ENCODE measurements at places on chromosomes 1 and 21.

DNA sequence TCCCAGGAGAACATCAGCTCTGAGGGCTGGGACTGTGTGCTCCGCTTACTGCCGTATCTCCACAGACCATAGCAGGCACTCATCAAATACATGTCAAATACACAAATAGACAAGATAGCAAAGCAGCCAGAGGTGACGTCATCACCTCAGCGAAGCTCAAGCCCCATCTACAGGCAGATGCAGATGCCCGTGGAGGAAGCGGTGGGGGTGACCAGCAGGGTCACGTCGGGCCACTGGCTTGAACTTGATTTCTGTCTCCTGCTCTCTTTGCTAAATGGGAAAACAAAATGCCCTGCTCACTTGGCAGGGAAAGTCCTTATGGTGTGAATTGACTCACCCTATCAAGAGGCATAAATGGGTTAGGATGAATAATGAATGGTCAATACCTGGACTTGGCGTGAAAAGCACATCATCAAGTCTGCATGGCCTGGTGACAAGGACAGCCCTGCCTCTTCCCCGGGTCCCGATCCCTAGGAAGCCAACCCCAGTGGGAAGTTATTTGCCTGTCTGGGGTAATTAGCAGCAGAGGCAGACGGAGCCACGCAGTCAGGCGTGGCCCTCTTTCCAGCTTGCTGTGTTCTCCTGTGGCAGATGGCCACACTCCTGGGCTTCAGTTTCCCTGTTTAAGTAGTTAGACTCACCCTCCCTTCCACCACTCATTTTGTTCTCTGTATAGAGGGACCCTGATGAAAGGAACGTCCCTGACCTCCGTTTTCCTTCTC lies 536.0 kb downstream of the NPHP4 start:
- DNase-seq = no peak

DNA sequence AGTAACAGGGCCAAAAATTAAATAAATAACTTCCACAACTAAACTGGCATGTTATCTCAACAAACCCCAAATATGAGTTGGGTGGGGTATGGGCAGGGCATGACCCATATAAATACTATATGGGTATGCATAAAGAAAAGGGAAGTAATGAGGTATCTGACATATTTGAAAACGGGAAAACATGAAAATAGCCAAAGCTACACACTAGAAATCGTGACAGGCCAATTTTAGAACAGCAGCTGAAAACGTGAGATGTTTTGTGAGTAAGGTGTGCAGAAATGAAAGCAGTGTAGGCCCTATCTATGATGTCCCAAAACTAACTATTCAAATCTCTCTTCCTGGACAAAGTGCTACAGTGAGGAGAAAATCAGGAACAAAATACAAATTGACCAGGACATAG lies 537.9 kb upstream of the NR5A2 start:
- no peak for DNase-seq

DNA sequence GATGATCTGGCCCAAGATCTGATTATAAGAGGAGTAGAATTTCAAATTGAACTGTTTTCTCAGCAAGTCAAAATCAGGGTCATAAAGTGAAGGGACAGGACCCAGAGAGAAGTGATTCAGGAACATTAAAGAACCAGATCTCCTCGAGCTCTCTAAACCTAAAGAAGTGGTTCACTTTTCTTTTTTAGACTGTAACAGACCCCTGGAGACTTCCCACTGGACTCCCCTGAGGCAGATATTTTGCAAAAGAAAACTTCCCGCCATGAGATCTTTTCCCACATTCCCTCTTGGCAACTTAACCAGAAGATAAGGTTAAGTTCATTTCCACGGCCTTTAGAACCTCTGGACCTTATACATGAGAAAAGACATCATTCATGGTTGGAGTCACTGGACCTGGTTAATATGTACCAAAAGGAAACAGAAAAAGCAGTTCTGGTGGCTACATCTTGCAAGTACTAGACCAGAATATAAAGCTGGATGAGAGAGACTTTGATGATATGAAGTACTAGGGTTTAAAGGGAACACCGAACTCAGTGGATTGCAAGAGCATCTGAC lies 1061.4 kb downstream of the MRPL39 start:
- no peak for DNase-seq

GRCh38 chr1:112457955-112458354 lies 50.8 kb upstream of the WNT2B start:
- DNase-seq = no peak

GRCh38 chr21:36208326-36209013 lies 51.8 kb downstream of the DOP1B start:
- no peak for DNase-seq

- no peak for DNase-seq
Measured at GRCh38 chr1:43309405-43310025, 8.7 kb downstream of the TIE1 start.

GRCh38 chr1:92679980-92680379 lies 104.9 kb downstream of the EVI5 start:
- DNase-seq = no peak
